ENCODE measurements at places on chromosomes 12 and 14.

- DNase-seq: no peak
Observed at GRCh38 chr12:92629349-92630065, 73.3 kb upstream of the PLEKHG7 start.

DNA sequence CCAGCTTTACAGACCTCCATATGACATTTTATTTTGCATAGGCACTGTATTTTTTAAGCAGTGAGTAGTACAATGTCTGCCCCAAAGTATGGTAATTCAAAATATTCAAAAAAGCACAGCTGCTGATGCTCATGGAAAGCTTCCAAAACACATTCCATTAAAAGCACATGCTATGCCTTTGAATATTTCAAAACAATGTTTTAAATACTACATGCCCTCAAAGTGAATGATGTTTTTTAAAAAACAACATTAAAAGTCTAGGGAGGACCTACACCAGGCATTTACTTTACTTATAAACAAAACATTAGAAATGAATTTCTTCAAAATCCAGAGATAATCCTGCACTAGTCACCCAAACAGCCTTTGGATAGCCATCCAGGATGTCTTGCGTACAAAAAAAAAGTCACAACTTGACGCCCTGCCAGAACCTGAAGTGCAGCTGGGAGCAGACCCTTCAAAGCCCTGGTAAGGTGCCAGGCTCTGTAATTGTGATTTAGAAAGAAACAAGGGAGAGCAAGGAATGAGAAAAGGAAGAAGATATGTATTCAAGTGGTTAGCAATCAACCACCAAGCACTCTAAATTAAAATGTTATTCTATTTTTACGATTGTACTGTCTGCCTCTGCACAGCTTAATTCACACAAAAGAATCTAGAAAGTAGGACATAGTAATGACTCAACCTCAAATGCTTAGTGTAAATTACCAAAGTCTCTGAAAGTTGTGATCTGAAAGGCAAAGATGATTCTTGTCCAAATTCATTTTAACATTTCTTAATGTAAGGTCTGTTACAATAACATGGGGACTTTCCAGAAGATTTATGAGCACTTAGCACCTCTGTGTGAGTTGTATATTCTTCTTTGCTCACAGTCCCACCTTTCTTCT, 31.9 kb downstream of the CEP83 start:
- DNase-seq: no peak

DNA sequence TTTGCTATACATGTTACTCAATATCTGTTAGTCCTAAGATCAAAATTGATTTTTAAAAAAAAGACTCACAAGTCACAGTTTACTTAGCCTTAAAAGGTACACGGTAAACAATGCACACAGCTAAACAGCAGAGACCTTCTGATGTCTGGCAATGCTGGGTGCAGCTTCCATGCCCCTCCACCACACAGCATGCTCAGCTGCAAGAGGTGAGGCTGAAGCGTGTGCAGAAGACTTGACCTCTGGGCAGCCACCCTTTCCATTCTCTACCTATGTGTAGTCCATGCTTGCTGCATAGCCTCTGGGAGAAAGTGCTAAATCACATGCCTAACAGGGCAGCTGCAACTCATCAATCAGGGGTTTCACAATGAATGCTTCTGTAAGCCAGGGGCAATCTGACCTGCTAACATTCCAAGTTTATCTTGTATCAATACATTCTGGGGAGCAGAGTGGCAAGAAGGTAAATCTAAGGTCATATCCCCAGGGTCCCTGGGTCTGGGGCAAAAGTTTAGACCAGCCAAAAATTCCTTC, 44.5 kb upstream of the AMN1 start:
- DNase-seq: no peak

GRCh38 chr12:83031196-83031595, 344.5 kb downstream of the TMTC2 start:
- no peak for DNase-seq

DNA sequence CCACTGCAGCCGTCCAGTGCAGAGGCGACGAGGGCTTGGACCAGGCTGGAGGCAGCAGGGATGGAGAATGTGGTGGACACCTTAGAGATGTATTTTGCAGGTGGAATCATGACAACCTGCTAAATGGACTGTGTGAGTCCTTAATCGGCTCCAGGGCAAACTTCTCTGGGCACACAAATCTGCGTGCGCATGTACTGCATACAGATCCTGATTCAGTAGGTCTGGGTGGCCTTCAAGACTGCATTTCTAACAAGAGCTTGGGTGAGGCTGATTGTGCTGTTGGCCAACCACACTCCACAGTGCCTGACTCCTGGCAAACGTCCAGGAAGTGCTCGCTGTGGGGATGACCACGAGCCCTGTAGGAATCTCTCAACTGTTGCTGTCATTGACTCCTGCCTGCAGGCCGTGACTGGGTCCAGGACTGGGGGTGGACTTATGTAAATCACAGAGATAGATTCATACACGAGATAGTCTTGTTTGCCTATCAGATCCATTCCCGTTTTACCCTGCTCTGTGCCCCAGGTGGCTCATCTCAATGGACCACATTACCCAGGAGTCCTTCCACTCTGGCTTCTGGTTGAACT, 27.2 kb downstream of the JDP2 start:
- no peak for DNase-seq

DNA sequence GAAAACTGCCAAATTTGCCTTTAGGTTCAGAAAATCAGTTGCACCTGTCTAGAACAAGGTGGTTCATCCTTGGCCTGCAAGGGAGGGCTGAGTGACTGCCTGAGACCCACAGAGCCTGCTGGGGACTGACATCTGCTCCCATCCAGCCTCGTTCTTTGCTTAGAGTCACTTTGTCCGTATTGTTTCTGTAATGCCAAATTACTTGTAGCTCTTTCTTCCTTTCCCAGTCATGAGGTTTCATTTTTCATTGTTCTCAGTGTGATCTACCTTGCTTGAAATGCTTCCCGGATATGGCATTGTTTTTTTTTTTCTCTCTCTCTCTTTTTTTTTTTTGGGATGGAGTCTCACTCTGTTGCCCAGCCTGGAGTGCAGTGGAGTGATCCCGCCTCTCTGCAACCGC, 21.3 kb downstream of the TSPAN9 start:
- DNase-seq: no peak

GRCh38 chr12:89988188-89988915, 279.7 kb upstream of the ATP2B1 start:
- no peak for DNase-seq

DNA sequence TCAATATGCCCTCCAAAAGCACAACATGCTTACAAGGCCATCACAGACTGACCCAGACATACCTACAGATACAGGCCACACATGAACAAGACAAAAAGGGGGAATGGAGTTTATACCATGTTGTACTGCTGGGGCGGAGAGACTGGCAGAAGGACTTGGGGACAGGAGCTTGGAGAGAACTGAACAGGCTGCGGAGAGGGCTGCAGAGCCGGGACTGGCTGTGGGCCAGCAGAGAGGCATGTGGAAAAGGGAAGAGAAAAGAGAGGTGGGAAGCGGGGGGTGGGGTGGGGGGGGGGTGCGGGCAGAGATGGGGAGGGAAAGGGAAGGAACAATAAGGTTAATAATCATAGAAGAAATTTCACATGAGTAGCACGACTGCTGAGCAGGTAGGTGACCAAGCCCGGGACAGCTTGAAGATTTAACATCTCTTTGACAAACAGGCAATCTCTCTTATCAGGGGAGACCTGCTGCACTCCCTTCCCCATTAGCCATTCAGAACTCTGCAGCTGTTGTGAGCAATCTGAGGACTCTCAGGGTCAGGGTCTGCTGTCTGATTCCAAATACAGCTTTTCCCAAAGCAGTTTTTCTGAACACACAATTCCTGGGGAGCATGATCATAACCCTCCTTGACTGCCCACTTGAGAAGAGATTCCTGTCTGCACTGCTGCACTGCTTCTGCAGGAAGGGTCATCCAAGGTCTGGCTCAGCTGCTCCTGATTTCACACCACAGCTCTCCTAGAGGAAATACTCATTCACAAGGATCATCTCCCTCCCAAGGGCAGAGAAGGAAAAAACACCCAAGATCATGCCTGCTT, 21.6 kb upstream of the STAC3 start:
- no peak for DNase-seq

- no peak for DNase-seq
Observed at GRCh38 chr14:32925439-32925838, 13.2 kb upstream of the NPAS3 start.

DNA sequence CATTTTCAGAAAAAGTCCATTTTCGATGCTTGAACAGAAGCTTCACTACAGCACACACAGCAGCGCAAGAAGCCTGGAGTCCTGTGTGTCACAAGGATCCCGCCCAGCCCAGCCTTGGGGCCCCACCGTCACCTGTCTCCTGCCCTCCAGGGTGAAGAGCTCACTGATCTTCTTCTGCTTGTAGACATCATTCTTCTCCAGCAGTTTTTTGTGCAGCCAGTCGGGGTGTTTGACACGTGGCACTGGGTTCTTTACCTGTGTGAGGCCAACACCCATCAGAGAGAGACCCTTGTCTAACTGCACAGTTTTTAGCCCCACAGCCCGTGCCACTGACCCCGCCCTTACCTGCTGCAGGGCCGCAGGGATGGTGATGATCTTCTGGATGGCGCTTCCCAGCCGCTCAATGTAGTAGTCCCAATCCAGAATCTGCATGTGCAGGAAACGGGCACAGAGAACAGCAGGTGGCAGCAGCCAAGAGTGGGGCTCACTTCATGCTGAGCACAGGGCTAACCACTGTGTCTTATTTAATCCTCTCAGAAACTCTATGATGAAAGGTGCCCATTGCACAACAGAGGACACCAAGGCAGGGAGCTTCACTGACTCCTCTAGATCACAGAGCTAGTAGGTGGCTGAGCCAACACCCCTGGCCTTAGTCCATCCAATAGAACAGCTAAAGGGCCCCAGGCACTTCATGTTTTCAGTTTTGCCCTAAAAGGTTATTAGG, 30.0 kb downstream of the POLE start:
- DNase-seq: no peak

- DNase-seq: no peak
Observed at GRCh38 chr12:131643631-131644452, 67.0 kb upstream of the SFSWAP start.

DNA sequence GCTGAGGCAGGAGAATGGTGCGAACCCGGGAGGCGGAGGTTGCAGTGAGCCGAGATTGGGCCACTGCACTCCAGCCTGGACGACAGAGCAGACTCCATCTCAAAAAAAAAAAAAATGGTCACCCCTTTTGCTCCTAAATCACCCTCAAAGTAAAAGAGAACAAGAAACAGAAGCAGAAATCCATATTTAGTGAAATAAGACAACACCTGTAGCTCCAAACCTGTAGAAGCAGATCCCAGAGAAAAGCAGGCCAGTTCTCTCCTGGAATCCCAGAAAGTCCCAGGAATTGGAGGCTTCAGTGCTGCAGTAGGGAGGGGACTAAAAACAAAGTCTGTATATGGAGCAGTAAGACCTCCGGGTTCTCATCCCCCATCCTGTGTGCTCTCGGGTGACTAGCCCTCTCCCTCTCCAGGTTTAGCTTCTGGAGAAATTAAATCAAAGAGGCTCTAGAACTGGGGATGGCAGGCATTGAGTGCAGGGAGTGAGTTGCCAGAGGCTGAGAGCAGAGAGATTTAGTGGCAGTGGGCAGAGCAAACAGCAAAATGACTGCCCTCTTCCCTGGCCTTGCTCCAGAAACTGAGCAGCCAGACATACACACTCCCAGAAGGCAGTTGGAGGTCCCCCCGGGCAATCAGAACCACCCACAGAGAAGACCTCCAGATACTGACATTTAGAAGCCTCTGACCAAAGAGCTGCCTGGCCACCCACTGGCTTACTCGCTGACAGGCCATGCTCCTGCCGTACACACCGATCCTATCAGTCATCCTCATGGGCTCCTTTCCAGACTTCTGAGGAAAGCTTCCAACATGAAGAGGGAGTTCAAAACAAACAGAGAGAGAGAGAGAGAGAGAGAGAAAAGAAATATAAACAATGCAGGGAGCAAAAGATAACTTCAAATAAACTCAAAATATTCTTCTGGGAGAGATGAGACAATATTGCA, 6.3 kb upstream of the MLXIP start:
- no peak for DNase-seq

DNA sequence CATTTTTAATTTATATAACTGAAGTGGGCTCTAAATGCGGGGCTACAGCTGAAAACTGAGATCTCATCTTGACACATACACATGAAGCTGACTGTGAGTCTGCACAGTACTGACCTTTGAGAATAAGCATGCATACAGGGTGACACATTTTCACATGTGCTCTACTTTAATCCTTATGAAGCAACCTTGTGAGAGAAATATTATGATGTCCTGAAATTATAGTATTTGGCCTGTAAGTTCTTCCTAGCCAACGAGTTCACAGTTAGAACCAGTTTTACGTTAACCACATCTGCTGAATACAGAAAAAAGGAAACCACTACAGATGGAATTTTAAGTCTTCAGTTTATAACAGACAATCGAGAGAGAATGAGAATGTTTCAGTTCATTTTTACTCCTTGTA, 70.3 kb downstream of the SPPL3 start:
- DNase-seq: no peak

DNA sequence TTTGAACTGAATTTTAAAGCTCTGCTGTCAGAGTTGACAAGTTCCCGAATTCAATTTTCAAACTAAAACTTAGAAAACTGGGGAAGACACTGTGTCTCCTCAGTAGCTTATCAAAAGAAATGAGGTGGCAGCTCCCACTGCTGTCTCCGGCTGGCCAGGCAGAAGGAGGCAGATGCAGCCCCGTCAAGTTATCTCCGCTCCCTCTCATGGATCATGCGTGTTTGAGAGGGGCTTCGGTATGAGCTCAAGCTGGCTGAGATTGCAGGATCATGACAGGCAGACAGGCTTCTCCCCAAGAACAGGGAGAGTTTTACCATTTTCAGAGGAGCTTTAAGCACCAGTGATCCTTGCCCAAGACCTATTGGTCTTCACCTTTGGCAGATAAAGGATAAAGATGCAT, 88.8 kb downstream of the NEDD1 start:
- DNase-seq: no peak

GRCh38 chr12:95017482-95017881, 14.0 kb upstream of the NDUFA12 start:
- DNase-seq: no peak

DNA sequence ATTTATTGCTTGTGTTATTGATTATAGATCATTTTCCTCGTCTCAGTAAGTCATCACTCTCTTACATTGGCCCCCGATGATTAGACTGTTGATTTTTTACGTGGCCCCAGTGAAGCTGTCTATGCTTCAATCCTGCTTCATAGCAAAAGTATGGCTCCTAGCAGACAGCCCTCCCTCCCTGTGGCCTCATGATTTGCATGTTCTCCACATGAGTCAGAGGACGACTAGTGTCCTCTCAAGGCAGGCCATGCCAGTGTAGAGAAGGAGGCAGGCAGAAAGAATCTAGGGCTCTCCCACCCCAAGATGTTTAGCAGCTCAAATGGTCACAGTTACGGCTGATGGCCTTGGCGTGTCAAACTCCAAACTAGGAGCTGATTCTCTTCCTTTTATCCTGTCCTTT, 59.6 kb downstream of the FIGNL2 start:
- no peak for DNase-seq

GRCh38 chr12:112881602-112882001, 25.2 kb upstream of the OAS1 start:
- no peak for DNase-seq

DNA sequence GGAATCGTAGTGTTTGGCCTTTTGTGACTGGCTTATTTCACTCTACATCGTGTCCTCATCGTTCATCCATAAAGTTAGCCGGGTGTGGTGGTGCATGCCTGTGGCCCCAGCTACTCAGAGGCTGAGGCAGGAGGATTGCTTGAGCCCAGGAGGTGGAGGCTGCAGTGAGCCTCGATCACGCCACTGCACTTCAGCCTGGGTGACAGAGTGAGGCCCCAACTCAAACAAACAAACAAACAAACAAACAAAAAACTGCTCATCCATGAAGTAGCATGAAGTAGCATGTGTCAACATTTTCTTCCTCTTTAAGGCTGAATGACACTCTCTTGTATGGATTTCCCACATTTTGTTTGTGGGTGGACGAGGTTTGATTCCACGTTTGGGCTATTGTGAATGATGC, 44.0 kb upstream of the MEG3 start:
- no peak for DNase-seq

GRCh38 chr12:119325813-119326212, 8.7 kb upstream of the CCDC60 start:
- DNase-seq: no peak
